ENCODE measurements at places on chromosomes 1 and 21.

GRCh38 chr1:31957701-31958674, 19.8 kb upstream of the PTP4A2 start:
- no peak for DNase-seq

GRCh38 chr1:235663628-235664027, 14.0 kb upstream of the GNG4 start:
- no peak for DNase-seq

GRCh38 chr1:227855687-227856086, 40.2 kb downstream of the PRSS38 start:
- no peak for DNase-seq

GRCh38 chr1:21012937-21013336, 163.8 kb downstream of the EIF4G3 start:
- no peak for DNase-seq

GRCh38 chr1:7233237-7233540, 447.9 kb downstream of the CAMTA1 start:
- no peak for DNase-seq

GRCh38 chr1:39189592-39190041, 14.9 kb upstream of the MACF1 start:
- no peak for DNase-seq

GRCh38 chr1:241829468-241829867, 18.5 kb upstream of the EXO1 start:
- no peak for DNase-seq

- no peak for DNase-seq
These were observed 54.7 kb upstream of the DSCAM start for GRCh38 chr21:40901691-40902090.

- DNase-seq, result no peak
These were observed 665.5 kb downstream of the PTPRU start for GRCh38 chr1:29901624-29902325.

- DNase-seq, result no peak
These were observed 662 bp upstream of the LGALS8 start for GRCh38 chr1:236522937-236523703.

- DNase-seq, result no peak
These were observed 1192.7 kb downstream of the KCNT2 start for GRCh38 chr1:195415584-195415983.

DNA sequence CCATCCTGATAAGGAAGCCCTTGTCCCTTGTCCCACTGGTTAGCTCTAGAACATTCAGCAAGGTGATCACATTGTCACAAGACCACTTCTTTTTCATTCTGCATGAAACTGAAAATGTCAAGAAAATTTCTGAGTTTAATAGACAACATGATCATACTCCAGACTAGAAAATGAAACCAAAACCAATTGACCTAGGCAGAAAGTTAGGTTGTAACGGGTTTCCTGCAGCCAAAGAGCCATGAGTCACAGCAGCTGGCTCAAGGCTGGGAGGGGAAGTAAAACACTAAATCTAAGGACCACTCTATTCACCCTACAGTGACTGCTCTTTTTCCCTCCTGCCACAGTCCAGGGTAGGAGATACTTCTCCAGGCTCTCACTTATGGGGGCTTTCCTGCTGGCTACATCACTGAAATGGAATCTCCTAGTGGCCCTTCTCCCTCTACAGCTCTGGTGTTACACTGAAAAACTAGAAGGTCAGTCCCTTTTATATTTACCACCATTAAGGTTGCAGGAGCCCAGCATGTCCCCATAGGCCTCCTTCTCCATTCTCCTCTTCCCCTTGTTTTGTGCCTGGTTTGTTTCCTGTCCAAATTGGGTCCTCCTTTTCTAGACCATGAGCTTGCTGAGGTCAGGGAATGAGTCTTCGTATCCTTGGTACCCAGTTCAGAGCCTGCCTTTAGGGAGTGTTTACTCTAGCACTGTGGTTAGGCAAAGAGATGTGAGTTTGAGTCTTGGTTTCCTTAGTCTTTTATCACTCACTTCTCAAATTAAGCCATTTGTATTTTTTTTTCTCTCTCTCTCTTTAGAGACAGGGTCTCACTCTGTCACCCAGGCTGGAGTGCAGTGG, 236.5 kb upstream of the JUN start:
- peak; percentile 16 for DNase-seq

GRCh38 chr1:89842567-89843272, 21.9 kb downstream of the LRRC8D start:
- DNase-seq, result no peak

DNA sequence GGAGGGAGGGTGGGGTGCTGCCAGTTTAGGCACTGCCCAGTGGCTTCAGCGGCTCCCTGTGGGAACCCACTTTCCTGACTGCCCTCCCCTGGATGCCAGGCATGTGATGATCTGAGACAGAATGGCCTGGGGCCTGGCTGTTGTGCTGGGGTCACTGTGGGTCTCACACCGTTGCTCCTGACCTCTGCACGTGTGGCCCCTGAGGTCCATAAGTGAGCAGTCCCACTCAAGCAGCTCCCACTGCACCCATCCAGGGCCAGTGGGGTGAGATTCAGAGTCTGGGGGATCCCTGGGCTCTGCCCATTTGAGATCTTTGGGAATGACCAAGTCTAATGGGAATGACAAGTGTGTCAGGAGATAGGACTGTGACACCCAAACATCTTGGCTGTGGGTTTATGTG, 18.0 kb downstream of the PODN start:
- no peak for DNase-seq

- DNase-seq, result no peak
These were observed 6.7 kb upstream of the ARHGAP30 start for GRCh38 chr1:161076410-161076809.

GRCh38 chr1:2431103-2431502, 18.7 kb upstream of the PEX10 start:
- DNase-seq, result no peak

DNA sequence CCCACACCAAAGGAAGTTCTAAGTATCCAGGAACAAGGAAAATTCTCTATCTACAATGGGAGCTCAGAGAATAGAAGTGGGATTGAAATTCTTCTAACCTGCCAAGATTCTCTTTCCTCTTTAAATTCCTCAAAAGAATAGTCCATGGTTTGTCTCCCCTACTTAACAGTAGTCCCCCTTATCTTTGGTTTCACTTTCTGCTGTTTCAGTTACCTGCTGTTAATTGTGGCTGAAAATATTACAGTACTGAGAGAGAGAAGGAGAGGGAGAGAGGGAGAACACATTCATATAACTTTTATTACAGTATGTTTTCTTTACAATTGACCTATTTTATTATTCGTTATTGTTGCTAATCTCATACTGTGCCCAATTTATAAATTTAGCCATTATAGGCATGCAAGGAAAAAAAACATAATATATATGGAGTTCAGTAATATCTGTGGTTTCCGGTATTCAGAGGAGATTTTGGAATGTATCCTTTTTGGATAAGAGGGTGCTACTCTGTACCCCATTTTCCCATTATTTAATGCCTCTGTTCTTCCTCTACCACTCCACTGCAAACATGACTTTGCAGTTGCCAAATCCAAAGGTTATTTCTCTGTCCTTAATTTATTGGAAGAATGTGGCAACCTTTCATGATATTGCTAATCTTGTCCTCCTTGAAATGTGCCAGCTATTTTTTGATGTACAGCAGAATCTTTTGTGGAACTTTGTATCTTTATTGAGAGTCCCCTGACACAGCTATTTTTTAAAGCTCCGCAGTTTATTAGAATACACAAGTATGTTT, 68.0 kb downstream of the USP25 start:
- no peak for DNase-seq

- DNase-seq, result no peak
These were observed 56.1 kb upstream of the F3 start for GRCh38 chr1:94597701-94598100.

DNA sequence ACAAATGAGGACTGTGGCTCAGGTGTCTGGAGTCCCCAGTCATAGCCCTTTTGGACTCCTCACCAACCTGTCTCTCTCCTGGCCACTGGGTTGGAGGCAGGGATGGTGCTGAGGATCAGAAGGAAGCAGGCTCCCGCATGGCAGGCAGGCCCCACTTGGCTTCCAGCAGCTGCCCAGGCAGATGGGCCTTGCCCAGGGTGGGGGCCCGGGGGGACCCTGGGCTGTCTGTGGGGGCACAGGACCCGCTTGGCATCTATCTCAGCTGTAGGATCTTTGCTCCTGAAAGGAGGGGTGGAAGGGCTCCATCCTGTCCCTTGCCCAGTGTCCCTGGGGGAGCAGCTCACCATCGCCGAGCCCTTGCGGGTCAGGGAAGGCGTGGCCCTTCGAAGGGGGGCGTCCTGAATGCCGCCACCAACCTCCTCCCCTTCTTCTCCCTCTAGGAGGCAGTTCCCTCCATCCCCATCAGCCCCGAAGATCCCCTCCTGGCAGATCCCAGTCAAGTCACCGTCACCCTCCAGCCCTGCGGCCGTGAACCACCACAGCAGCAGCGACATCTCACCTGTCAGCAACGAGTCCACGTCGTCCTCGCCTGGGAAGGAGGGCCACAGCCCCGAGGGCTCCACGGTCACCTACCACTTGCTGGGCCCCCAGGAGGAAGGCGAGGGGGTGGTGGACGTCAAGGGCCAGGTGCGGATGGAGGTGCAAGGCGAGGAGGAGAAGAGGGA, 154.5 kb downstream of the PEX14 start:
- no peak for DNase-seq

- no peak for DNase-seq
These were observed 30.2 kb downstream of the VAMP4 start for GRCh38 chr1:171711643-171712042.

DNA sequence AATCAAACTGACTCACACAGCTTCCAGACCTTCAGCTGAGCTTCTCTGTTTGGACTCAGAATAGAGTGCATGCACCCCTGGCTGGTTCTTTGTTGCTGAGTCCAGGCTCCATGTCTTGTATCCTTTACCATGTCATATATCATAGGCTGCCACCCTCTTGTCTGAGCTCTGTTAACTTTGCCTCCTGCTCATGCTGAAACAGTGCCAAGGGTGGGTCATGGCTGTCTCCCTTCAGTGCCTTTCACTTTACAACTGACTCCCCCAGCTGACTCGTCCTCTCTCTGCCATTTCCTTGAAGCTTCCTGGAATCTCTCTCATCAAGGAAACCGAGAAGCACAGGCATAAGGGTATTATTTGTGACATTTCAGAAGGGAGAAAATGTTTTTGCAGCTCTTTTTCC, 885.3 kb downstream of the TTLL7 start:
- DNase-seq, result no peak

DNA sequence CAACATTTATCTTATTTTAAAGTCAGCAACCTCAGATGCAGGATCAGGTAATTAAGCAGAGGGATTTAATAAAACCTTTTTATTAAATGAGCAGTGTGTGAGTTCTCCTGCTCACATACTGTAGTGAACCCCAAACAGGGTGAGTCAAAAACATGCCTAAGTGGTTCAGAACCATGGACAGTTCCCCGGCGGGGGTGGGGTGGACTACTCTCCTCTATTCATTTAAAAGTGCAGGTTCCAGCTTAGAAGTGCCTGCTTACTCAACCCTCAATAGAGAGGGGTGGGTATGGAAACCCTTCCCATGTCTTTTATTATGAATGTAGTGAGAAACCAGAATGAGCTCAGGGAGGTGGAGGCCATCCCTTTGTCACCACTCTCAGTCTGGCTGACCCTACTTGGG, 397.9 kb downstream of the HHAT start:
- DNase-seq, result no peak

DNA sequence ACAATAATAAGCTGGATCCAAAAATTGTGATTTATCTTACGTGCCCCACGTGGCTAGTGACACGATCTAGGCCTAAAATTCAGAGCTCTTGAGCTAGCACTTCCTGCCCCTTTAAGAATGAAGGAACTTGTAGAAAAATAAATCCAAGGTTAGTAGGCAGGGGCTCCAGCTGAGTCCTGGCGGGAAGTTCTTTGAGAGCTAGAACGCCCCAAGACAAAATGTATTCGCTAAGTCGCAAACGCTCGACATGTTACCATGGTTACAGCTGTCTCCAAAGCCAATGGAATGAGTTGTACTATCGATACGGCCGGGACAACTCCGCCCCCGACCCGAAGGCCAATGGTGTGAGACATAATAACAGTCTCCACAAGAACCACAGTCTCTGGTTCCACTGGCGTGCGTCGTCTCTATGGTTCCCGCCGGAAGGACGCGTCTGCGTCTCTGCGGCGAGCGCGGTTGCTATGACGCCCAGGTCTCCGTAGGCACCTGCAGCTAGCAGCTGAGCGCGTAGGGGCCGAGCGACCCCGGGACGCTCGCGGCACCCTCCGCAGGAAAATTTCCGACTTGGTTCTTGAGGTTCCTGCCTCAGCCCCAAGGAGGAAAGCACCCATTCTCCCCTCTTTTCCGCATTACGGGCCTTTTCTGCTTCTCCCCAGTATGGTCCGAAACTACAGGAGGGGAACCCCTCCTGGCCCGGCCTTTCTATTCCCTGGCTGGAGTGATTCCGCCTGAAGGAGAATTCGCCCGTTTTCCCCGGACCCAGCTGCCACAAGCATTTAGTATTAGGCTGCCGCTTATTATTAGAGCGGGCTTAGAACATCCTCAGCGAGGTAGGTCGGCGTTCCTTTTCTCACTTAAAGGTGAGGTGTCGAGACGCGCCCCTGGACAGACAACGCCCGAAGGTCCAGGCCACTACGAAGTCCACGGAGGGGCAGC, at the start of gene CCDC30:
Gene CCDC30 (plus strand): TSS at position 459 of the 936 bp plus-strand sequence. CDS start 17,266 bp downstream, outside the sequence.
- peak; percentile 95 for DNase-seq

GRCh38 chr1:230230948-230231773, 164.1 kb downstream of the GALNT2 start:
- DNase-seq, result no peak

- DNase-seq, result no peak
These were observed 23.4 kb downstream of the DMRTB1 start for GRCh38 chr1:53482441-53483153.

- DNase-seq, result no peak
These were observed 737.1 kb downstream of the PTPRU start for GRCh38 chr1:29973406-29973805.

DNA sequence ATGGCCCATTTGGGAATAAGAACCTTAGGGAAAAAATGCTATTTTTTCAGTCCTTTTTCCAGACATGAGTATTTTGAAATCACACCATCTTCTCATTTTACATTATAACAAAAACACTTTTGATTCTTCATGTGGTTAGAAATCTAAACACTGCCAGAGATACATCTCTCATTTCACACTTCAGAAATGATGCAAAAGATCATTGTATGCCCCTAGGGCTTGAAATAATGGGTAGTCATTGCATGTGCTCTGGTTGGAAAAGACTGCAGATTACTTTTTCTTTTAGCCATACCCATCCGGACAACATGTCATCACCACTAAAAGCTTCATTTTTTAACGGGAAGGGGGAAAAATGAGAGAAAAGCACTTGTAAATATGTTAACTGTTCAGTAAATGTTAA, 1152.2 kb upstream of the ADGRL4 start:
- DNase-seq, result no peak

DNA sequence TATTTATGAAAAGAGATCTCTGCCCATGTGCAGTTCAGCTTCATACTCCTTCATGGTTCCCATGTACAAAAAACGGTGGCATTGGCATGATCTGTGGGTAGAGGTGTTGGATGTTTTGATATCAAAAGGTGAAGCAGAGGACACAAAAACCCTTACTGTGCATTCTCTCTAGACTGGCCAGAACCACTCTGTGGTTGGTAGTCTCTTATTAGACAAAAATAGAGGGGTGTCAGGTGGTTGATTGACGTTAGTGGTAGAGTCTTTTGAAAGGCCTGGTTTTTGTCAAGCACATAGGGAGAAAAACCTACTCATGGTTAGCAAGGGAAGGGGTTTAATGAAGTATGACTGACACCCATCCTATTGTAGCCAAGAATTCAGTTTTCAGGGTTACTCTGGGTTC, 400.0 kb upstream of the TMPRSS15 start:
- no peak for DNase-seq
